ENCODE measurements at places on chromosomes 11 and 22. TPM values are rescaled to one million over a fixed set of nuclear protein-coding genes. Genes with fewer than 3 reads are reported as not detected.

Gene L3MBTL2
- total RNA-seq, result 31.1 TPM

Gene KCNQ1
- total RNA-seq, result 18.6 TPM

Gene OAF
- total RNA-seq, result 1.3 TPM

Gene SELENOM
- total RNA-seq, result 54.8 TPM

Gene OR52I2
- not detected for total RNA-seq

Gene KCNJ1
- 0.70 TPM for total RNA-seq

Gene GRM5
- not detected for total RNA-seq

Gene DNAJB7
- total RNA-seq, result not detected

Gene SCARF2
- 3.6 TPM for total RNA-seq

Gene RCOR2
- total RNA-seq, result not detected

Gene HPS5
- total RNA-seq, result 12.8 TPM

Gene AIFM3
- 1.2 TPM for total RNA-seq

Gene PANX2
- total RNA-seq, result 0.29 TPM

Gene HBG2
- total RNA-seq, result 1.7 TPM

Gene WNT7B
- total RNA-seq, result not detected

Gene JAM3
- 37.4 TPM for total RNA-seq

Gene PKDREJ
- not detected for total RNA-seq

Gene ZNF214
- total RNA-seq, result not detected

Gene SIDT2
- 106 TPM for total RNA-seq

Gene PGA5
- total RNA-seq, result not detected

Gene GUCY1A2
- not detected for total RNA-seq

Gene TBX1
- not detected for total RNA-seq

Gene DEUP1
- total RNA-seq, result not detected

Gene RTN4R
- total RNA-seq, result 0.68 TPM

Measured in T-helper 17 cell (primary cell).